ENCODE measurements at places on chromosomes 5 and 9. TPM values are rescaled to one million over a fixed set of nuclear protein-coding genes. Genes with fewer than 3 reads are reported as not detected.
A peak's percentile ranks its signal among the peaks of the same experiment; 100 is the strongest.

The NSUN2 gene
- total RNA-seq = 30.4 TPM

The ANKDD1B gene
- 0.66 TPM for total RNA-seq

The CERCAM gene
- total RNA-seq = 19.8 TPM

The LCN2 gene
- not detected for total RNA-seq

The TMEM215 gene
- total RNA-seq = not detected

The BTNL3 gene
- total RNA-seq = not detected

The IL9 gene
- total RNA-seq = not detected

The ALDOB gene
- 0.83 TPM for total RNA-seq

- H3K36me3 ChIP-seq = no peaks in the 10 kb centered on the region
- DNase-seq = no peak
- H3K27ac ChIP-seq = no peak overlapping the region
- H3K4me3 ChIP-seq = no peak overlapping the region
- H3K4me1 ChIP-seq = peaks cover 5% of the 10 kb centered on the region
- H3K27me3 ChIP-seq = no peaks in the 10 kb centered on the region
Measured at GRCh38 chr9:125593581-125594222, 113.3 kb downstream of the MAPKAP1 start.

DNA sequence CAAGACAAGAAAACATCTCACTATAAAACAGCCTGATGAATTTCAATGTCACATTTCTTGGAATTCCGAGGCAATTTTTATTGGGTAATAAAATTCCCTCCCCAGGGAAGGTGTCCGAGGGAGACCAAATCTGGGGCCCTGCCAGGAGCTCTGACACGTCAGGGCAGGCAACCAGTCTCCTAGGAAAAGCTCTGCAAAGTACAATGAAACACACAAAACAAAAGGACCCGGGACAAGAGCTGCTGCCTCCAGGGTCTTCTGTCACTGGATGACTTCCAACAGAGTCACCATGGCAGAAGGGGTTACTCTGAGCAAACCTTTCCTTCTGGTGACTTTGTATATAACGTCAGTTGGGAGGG, 50.8 kb downstream of the SAXO1 start:
- no peak for DNase-seq
- H3K4me1 ChIP-seq = peaks cover 23% of the 10 kb centered on the region
- no peak overlapping the region for H3K4me3 ChIP-seq
- no peak overlapping the region for H3K27ac ChIP-seq
- H3K27me3 ChIP-seq = no peaks in the 10 kb centered on the region

DNA sequence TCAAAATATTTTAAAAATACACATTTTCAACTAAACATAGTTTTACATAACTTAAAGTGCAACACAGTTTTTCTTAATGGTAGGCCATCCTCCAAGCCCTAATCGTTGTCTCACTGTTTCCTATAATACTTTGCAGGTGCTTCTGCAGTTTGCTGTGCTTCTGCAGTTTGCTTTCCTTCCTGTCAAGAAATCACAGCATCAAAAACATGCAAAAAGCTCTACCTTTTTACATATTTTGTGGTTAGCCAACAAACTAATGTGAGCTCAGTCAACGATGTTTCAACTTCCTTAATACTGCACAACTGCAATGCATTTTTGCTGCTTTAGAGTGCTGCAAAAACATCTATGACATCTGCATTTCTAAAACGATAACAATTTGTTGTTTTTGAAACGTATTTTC, 25.2 kb downstream of the EMB start:
- no peaks in the 10 kb centered on the region for H3K4me1 ChIP-seq
- no peak overlapping the region for H3K4me3 ChIP-seq
- no peaks in the 10 kb centered on the region for H3K27me3 ChIP-seq
- no peak for DNase-seq
- H3K27ac ChIP-seq = no peak overlapping the region

DNA sequence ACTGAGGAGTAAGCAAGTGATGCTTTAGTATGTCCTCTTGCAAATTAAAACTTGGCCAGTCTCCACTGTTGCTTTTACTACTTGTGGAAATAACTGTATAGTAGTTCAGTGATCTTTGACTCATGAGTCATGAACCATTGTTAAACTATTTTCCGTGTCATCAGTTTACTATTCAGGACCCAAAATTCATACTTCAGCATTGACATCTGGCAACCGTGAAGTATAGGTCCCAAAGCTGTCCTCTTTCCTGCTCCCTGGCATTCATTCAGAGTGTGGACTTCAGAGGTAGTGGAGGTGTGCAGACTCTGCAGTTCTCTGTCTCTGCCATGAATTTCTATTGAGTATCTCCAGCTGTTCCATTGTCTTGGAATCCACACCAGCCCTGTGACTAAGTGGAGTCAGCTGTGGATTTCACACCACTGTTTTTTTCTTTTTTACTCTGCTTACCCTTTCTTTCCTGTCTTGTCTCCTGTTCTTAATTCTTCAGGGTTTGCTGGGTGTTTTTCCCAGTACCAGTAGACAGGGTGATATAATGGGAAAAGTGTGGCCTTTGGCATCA, 7.5 kb downstream of the TDRD7 start:
- H3K27me3 ChIP-seq = no peaks in the 10 kb centered on the region
- H3K4me3 ChIP-seq = no peak overlapping the region
- DNase-seq = no peak
- peaks cover 5% of the 10 kb centered on the region for H3K4me1 ChIP-seq

- H3K27me3 ChIP-seq = no peaks in the 10 kb centered on the region
- no peak for DNase-seq
- no peaks in the 10 kb centered on the region for H3K4me1 ChIP-seq
- H3K4me3 ChIP-seq = no peak overlapping the region
Measured at GRCh38 chr9:99405359-99405758, 183.3 kb downstream of the SEC61B start.

GRCh38 chr9:71630377-71630995, 137.8 kb downstream of the CEMIP2 start:
- H3K36me3 ChIP-seq = no peaks in the 10 kb centered on the region
- DNase-seq = no peak
- H3K4me1 ChIP-seq = no peaks in the 10 kb centered on the region
- no peaks in the 10 kb centered on the region for H3K27me3 ChIP-seq
- no peak overlapping the region for H3K27ac ChIP-seq

DNA sequence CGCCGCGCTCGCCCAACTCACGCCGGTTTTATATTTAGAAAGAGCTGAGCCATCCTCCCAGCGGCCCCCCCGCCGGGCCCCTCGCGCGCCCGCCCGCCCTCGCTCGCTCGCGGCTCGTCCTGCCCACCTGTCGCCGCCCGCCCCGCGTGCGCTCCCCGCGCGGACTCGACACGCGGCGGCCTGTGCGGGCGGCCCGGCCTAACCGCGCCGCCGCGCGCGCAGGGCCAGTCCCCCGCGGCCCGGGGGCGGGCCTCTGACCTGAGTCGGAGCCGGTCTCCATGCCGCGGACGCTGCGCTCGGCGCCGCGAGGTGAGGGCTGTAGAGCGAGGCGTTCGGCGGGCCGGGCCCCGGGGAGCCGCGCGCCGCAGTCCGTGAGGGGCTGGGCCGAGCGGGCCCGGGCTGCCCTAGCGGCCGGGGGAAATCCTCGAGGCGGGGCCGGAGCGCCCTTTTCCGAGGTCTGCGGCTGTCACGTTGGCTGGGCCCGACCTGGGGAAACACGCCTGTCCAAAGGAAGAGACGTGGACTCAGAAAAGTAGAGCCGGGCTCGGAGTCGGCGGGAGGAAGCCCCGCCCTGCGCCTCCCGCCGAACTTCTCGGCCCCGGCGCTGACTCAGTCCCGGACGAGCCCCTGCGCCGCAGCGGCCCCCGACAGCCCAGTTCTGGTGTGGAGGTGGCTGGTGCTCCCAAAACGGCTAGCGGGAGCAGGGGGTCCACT, at the start of gene ECPAS:
Gene ECPAS (minus strand): TSS at position 526 of the 714 bp plus-strand sequence. CDS start 11,465 bp downstream, outside the sequence.
- no peaks in the 10 kb centered on the region for H3K27me3 ChIP-seq
- H3K27ac ChIP-seq = peak within 1 kb of the TSS; percentile 99
- H3K4me3 ChIP-seq = peak within 1 kb of the TSS; percentile 95
- H3K4me1 ChIP-seq = peaks cover 38% of the 10 kb centered on the region

DNA sequence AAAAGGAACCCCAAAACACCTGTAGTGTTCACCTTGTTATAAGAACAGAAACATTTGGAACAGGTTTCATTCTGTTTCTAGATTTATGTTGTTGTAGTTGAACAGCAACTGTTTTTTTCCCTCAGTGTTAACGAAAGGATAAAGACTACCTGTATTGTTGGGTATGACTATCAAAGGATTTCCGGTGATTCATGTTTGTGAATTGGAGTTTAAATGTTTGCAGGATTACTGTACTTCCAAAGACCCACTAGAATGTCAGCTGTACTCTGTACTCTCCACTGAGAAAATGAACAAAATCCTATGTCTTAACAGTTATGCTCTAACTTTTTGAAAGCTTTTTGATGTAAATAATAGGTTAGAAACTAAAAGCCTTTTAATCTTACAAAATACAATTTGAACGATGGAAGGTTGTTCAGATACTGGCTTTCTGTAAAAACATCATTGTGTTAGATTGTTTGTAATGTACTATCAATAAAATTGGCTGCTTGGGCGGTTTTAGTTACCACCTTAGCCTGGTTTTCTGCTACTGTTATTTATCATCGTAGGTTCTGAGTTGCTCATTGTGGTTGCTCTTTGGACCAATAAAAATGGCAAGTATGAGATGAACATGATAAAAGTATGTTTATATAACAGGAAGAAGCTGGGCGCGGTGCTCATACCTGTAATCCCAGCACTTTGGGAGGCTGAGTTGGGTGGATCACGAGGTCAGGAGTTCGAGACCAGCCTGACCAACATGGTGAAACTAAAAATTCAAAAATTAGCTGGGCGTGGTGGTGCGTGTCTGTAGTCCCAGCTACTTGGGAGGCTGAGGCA, 44.1 kb downstream of the DCP2 start:
- no peaks in the 10 kb centered on the region for H3K4me1 ChIP-seq
- no peaks in the 10 kb centered on the region for H3K27me3 ChIP-seq
- no peak overlapping the region for H3K4me3 ChIP-seq
- H3K36me3 ChIP-seq = no peaks in the 10 kb centered on the region

GRCh38 chr5:74239261-74239660, 401.3 kb downstream of the ENC1 start:
- H3K36me3 ChIP-seq = no peaks in the 10 kb centered on the region
- H3K27me3 ChIP-seq = no peaks in the 10 kb centered on the region
- no peak overlapping the region for H3K27ac ChIP-seq
- no peak overlapping the region for H3K4me3 ChIP-seq

- DNase-seq = no peak
- H3K4me1 ChIP-seq = no peaks in the 10 kb centered on the region
- no peak overlapping the region for H3K4me3 ChIP-seq
- H3K27ac ChIP-seq = no peak overlapping the region
- H3K27me3 ChIP-seq = no peaks in the 10 kb centered on the region
Measured at GRCh38 chr9:8864545-8864896, 1064.9 kb upstream of the DMAC1 start.

DNA sequence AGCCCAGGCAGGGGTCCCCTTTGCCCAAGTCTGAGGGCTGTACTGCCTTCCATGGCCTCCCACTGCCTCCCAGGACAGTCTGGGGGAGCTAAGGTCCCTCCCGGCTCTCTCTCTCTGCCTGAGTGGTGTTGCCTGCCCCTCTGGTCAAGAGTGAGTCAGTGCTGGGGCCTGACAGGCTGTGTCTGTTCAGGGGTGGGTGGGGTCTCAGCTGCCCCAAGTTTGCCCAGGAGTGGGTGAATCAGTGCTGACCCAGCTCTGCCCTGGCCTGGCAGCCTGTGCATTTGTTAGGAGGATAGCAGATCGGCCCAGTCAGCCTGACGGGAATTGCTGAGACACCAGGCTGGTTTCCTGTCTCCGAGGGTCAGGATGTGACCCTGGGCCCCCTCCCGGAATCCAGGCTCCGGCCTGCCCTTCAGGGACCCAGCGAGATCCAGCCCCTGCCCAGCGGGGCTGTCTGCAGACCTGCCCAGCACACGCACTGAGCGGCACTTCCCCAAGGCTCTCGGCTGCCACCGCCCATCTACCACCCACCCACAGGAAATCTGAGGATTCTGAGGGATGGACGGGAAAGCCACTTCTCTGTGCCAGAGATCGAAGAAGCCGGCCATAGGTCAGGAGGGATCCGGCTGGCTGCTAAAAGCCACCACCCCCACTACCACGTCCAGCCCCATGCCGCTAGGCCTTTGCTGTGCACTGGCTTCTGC, 15.9 kb downstream of the ENG start:
- no peaks in the 10 kb centered on the region for H3K27me3 ChIP-seq
- peaks cover 48% of the 10 kb centered on the region for H3K4me1 ChIP-seq
- H3K36me3 ChIP-seq = no peaks in the 10 kb centered on the region
- H3K4me3 ChIP-seq = no peak overlapping the region
- peak overlapping the region; percentile 87 for H3K27ac ChIP-seq

DNA sequence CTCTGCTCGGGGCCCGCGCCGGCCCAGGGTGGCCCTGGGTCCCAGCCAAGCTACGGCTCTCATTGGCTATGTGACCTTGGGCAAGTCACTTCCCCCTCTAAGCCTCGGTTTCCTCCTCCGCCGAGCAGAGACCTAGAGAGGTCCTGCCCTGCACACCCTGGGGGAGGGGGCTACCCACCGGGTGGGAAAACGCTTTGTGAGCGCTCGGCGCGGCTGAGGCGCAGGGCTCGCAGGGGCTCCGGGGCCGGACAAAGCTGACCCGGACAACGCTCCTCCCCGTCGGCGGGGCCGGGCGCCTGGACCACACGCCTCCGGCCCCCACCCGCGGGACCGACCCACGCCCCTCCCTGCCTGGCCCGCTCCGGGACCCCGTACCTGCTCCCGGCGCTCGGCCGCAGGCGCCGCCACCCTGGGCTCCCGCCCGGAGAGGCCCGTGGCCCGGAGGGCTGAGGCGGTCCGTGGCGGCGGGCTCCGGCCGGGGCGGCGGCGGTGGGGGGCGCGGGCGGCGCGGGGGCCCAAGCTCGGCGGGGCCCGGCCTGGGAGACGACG, 85.7 kb upstream of the MELK start:
- H3K4me3 ChIP-seq = peak overlapping the region; percentile 87
- H3K27me3 ChIP-seq = no peaks in the 10 kb centered on the region
- peaks cover 33% of the 10 kb centered on the region for H3K4me1 ChIP-seq
- peak; percentile 76 for DNase-seq

DNA sequence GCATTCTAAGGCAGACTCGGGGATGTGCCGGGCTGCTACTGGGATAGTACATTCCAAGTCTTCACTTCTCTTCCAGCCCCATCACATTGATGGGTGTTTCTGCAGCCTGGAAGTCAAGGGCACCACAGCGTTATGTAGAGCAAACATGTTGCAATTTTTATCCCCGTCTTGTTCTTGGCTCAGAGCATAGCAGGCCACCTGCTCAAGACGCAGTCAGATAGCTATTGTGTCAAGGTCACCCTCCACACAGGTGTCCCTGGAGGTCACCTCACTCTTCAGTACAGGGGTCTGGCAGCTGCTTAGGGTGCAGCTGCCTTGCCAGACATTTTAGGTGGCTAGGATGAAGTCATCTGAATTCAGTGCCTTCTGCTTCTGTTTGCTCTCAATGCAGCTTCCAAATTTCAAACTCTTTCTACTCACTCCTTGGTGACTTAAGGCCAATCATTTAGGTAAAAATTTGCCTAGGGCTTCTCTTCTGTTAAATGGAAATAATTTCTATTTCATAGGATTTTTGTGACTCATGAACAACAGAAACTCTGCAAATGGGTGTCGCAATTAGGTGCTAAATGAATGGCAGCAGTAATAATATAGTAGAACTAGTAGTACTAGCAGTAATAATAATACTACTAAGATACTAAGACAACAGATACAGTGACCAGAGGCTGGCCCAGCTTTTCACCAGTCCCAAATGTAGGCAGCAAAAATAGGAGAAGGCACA, 24.3 kb downstream of the KCNV2 start:
- no peaks in the 10 kb centered on the region for H3K36me3 ChIP-seq
- DNase-seq = no peak
- H3K27ac ChIP-seq = no peak overlapping the region
- no peaks in the 10 kb centered on the region for H3K4me1 ChIP-seq
